ENCODE measurements at places on chromosomes 1 and 21.

- no peak for DNase-seq
These were observed 58.1 kb downstream of the PRKCZ start for GRCh38 chr1:2108213-2108876.

DNA sequence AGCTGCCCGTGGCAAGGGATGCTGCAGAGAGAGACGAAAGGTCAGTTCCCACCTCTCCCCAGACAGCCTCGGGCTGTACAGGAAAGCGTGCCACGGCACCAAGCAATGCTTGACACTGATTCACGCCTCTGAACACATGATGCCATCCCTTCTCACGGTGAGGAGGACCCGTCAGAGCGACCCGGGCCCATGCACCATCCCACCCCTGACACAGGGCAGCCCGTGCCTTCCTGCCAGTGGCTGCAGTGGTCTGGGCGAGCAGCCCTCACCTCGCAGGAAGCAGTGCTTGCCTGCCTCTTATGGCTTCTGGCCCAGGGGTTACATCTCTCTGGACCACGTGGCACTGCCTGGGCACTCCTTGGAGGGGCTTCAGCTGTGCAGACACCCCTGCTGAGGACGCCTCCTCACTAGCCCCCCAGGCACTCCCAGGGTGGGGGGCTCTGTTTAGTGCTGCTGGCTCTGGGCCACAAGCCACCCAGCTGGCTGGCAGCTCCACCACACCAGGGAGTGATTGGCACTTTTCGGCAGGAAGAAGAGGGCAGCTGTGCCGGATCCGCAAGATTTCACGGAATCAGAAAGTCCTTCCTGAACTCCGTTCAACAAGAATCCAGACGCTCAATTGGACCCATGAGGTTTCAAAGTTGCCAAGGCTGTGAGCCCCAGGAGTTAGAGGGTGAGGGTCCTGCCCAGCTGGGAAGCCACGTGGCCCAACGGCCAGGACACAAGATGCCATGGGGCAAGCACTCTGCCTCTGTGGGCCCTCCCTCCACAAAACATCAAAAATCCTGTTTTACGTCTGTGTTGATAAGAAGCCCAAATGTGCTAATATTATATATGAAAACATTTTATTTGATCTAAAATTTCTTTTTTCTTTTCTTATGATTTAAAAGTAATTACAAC, 34.8 kb upstream of the SLC19A1 start:
- no peak for DNase-seq

DNA sequence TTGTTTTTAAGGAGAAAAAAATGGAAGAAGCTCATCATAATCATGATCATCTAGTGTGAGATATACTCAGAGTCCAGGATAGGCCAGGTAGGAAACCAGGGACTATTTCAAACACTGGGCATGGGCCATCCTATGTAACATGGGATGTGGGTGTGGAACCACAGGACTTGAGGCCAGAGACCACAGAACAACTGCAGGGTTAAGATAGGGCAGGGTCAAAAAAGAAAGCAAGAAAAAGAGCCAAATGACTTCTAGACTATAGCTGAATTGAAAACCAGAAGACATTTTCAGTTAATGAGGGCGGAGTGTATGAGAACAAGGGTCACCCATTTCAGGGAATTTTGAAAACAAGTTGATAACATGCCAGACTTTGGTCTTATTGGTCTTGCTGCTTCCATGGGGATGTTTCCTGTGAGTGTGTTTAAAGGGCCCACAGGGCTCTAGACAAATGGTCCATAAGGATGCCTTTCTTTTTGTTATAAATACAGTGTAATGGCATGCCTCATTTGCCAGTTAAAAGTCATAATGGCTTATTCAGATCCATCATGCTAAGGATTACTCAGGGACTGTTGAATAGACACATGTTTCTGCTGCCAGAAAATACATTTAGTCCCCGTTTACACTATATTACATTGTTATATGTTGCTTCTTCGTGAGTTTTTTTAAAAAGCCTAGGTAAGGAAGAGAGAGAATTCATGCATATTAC, 182.0 kb upstream of the C21orf91 start:
- no peak for DNase-seq

DNA sequence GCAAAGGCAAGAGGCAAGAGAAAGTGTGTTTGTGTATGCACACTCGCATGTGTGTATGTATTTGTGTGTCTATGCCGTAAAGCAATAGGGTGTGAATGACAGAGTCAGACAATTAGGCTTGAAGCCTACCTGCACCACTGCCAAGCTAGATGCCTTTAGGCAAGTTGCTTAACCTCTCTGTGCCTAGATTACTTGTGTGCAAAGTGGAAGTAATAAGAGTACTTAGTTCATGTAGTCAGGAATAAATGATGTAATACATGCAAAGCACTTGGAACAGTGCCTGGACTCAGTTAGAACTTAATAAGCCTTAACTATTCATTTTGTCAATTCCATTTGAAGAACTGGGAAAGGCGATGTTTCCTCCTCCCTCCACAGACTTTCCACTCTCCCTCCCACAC, 31.7 kb downstream of the LAMB3 start:
- DNase-seq: no peak

DNA sequence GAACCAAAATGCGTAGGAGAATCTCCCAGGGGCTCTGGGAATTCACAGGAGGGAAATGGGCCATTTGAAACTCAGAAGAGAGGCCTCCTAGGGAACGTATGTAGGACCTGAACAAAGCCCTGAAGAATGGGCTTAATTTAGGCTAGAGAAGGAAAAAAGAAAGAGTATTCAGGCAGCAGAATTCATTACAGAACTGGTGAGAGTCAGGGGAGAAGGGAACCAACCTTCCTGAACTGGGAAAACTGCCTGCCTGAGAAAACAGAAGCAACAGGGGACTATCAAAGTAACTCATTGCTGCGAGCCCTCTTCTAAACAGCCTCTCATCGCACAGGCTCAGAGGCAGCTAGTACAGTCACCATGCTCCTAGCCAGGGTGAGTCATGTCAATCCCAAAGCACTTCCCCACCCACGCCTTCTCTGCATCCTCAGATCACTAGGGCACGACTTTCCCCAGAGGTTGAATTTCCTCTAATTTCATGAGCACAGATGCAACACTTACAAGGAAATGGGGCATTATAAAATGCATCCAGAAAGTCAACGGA, 98.1 kb downstream of the ADSS2 start:
- DNase-seq: peak; percentile 11

DNA sequence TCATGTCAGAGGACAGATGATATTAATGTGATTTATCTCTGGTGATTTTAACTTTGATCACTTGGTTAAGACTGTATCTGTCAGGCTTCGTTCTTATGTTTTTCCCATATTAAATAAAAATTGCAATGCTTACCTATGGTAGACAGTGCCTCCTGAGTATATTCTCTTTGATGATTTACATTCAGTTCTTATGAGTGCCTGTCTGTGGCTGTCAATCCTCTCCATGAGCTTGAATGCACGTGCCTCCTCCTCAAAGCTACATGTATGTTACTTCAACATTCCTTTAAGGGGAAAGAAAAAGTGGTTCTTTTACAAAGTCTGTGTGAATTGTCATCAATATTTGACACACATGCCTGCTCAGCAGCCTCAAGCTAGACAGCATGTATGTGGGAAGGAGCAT, 44.2 kb upstream of the RGS2 start:
- DNase-seq: no peak

DNA sequence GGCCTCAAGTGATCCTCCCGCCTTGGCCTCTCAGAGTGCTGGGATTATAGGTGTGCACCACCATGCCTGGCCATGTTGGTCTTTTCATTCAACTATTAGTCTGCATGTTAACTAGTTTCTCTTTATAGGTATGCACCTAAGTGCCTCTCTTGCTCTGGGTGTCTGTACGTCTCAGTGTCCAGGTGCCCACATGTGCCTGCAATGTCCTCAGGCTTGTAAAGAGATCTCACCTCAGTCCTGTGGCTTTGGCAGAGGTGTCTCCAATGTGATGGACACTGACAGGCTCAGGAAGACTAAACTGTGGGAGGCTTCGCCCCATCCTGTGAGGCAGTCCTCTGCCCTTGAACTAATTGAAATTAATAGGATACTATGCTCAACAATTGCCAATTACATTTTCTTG, 526.3 kb downstream of the PTPRU start:
- no peak for DNase-seq

DNA sequence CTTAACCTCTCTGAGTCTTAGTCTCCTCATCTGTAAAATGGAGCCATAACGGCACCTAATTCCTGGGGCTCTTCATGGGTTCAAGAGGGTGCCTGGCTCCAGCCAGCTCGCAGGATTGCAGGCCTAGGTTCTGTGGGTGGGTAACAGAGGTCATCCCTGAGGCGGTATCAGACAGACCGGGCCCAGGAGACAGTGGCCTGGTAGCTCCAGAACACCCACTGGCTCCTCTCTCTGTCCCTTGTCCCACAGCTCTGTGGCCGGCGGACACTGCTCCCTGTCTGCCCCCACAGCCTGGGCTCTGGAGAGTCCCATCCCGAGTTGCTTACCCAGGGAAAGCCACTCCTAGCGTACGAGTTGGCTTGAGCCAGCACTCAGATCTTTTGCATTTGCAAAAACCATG, 150.3 kb downstream of the PEX14 start:
- no peak for DNase-seq

DNA sequence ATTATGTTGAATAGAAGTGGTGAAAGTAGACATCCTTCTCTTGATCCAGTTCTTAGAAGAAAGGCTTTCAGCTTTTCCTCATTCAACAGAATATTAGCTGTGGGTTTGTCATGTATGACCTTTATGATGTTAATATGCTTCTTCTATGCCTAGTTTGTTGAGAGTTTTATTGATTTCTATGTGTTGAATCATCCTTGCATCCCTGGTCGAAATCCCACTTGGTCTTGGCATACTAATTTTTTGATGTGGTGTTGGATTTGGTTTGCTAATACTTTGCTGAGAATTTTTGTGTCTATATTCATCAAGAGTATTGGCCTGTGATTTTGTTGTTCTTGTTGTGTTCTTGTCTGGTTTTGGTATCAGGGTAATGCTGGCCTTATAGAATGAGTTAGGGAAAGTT, 20.9 kb downstream of the CD55 start:
- DNase-seq: no peak

- no peak for DNase-seq
These were observed 64.8 kb downstream of the RAB3GAP2 start for GRCh38 chr1:220207411-220207810.

- DNase-seq: no peak
These were observed 178.8 kb upstream of the ARHGEF16 start for GRCh38 chr1:3275471-3276340.

DNA sequence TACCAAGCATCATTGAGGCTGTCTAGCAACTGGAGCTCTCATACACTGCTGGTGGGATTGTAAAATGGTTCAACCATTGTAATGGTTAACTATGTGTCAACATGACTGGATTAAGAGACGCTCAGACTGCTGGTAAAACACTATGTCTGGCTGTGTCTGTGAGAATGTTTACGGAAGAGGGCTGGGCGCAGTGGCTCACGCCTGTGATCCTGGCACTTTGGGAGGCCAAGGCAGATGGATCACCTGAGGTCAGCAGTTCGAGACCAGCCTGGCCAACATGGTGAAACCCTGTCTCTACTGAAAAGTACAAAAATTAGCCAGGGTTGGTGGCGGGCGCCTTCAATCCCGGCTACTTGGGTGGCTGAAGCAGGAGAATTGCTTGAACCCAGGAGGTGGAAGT, 4.8 kb upstream of the FCRLA start:
- DNase-seq: no peak

GRCh38 chr1:225674381-225674780, 21.5 kb upstream of the ENAH start:
- no peak for DNase-seq

DNA sequence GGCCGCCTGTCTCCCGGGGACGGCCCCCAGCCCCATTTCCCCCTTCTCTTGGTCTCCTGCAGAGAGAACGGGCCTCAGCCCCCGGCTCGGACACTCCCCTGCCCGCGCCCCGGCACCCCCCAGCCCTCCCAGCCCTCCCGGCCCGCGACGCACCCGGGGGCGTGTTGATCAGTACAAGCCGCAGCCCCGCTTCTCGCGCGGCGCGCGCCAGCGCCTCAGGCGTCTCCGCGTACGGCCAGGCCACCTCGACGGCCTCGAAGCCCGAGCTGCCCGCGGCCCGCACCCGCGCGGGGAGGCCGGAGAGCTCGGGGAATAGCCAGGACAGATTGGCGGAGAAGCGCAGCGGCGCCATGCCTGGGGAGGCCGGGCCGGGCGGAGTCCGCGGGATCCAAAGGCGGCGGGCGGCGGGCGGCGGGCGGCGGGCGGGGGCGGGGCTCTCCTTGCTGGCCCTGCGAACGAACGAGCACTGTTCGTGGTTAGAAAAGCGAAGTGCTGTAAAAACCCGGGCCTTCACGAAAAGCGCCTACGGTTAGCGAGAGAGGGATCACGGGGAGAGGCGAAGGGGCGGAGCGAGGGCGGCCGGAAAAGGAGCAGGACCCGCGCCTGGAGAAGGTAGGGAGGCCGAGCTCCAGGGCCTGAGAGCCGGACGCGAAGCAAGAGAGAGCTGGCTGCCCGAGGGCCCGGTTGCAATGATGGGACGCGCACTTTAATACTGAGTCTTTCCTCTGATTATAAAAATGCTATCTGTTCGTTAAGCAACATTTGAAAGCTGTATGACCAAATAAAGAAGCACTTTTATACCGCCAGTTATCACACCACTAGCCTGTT, at the start of gene HYI:
HYI (minus strand) TSS at position 490 of the 828 bp plus-strand sequence; CDS start at position 352, 138 bp downstream.
- DNase-seq: peak; percentile 52

GRCh38 chr1:162497104-162497722, 405 bp upstream of the UHMK1 start:
- no peak for DNase-seq

DNA sequence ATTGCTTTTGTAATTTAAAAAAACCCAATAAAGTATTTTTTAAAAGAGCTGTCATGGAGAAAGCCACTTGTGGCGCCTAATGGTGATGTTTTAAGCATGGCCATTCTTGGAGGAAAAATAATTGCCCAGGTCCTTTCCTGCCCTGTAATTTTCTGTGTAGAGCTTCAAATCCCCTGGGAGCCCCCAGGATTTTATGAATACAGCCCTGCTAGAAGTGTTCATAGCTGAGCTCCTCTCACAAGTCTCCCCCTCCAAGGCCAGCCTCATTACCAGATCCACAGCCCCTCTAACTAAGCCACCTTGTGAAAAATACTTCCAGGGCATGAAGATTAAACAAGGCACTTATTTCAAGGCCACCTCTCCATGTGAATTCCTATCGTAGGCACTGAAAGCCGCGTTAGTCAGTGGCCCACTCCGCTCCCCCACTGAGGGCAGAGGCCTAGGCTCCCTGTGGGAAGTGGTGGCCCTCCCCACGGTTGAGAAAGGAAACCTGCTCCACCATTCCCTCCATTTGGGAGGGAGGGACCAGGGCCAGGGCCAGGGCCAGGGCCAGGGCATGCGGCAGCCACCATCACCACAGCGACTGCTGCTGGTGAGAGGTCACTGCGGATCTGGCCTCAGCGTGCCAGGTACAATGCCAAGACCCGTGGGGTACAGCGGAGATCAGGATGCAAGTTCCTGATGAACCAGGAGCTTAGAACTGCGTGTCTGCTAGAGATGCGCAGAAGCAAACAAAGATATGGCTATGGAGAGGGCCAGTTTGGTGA, 83.1 kb downstream of the KCNN3 start:
- DNase-seq: no peak

DNA sequence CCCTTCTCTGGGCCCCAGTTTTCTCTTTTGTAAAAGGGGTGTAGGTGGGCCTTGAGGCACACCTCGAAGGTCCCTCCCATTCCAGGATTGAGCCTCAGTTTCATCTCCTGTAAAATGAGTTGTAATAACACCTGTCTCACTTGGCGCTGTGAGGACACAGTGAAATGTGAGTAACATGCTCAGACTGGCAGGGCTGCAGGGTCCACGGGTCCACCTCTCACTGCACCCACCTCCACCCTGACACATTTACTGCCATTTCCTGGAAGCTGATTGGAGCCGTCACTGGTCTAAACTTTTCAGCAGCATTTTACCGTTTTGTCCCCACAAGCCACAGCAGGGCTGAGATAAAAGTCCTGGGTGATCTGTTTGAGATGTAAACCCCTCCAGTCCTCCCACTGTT, 398.0 kb downstream of the PTPRU start:
- DNase-seq: no peak

- no peak for DNase-seq
These were observed 73.8 kb downstream of the POU2F1 start for GRCh38 chr1:167294528-167294927.

Data from stimulated activated CD4-positive, alpha-beta T cell treated with anti-CD3 and anti-CD28 coated beads, Interleukin-1b, Interleukin-23, amount 100 ng/mL, for 24 hours (primary cell).